ENCODE measurements at places on chromosomes 4 and X.
A peak's percentile ranks its signal among the peaks of the same experiment; 100 is the strongest.

GRCh38 chr4:185502386-185502785, 30.9 kb upstream of the CCDC110 start:
- no peak for DNase-seq

DNA sequence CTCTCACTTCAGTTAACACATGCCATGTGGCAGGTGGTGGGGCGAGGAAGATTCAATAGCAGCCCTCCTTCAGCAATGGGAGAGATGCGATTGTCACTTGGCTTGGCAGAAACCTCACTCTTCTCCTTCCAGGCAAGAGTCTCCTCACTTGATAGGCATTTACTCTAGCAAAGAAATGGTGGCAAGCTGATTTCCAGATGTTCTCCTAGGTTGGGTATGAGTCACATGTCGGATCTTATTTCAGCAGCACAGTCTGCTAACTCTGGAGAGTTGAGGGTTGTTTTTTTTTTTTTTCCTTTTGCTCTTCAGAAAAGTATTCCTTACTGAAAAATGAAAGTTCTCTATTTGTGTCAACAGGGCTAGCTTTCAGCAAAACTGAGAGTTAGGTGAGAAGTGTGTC, 119.5 kb upstream of the CHRDL1 start:
- no peak for DNase-seq

- no peak for DNase-seq
Measured at GRCh38 chr4:3706565-3707422, 59.4 kb upstream of the ADRA2C start.

GRCh38 chrX:151552743-151553142, 10.7 kb upstream of the PASD1 start:
- DNase-seq: no peak

GRCh38 chrX:151704041-151704663, 8.9 kb downstream of the PRRG3 start:
- DNase-seq: no peak

DNA sequence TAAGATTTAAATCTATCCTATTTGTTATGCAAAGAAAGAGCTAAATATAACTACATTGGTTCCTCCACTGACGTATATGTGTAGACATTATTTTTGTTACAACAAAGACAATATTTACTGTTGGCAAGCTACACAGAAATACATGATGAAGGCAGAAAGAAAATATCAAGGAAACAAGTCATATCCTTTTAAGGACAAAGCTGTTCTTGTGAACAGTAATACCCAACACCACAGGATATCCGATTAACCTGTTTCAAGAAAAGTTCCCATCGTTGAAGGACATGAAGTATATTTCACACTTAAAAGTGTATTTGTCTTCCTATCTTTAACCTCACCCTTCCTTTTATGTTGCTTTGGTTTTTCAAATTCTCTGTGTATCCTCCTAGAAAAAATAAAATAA, 235.8 kb upstream of the AADAT start:
- no peak for DNase-seq

- no peak for DNase-seq
Measured at GRCh38 chr4:19128176-19128575, 1106.6 kb upstream of the LCORL start.

GRCh38 chrX:74023203-74023602, 280.8 kb upstream of the ZCCHC13 start:
- DNase-seq: no peak

DNA sequence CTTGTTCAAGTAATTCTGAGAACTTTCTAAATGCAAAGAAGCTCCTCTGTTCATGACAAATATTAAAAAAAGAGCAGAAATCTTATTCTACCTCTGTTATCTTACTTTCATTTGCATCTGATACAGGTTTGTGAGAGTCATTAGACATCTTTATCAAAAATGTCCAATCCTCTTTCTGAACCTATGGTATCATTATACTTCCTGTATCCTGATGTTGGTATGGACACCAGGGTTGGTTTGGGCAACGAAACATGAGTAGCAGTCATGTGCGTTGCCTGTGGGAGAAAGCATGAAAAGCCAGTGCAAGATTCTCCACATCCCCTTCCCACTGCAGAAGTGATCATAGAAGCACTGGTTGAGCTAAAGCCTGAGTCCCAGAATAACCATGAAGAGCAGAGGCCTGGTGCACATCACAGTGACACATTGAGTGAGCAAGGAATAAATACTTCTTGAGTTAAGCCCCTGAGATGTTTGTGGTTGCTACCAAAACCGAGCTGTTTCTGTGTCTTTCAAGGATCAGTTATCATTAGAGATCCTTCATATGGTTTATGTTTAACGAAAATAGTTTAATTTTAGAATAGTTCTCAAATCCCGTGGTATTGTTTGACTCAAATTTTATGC, 197.2 kb downstream of the BANK1 start:
- no peak for DNase-seq

DNA sequence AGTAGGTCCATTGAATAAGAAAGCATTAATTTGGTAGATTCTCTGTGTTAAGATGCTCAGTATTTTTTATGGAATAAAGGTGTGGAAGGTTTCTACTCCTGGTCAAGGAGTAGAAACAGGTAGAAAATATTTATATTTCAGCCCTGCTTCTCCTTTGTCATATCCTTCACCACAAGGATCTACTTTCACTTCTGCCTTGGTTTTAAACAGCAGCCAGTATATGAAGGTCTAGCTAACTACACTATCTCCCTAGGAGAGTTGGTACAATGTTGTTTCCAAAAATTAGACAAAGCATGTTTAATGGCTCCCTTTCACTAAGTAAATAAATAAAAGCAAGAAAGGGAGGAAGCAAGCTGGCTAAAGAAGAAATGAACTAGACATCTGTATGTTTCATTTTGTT, 44.6 kb upstream of the GYPA start:
- no peak for DNase-seq

GRCh38 chr4:177001271-177002175, 208.8 kb upstream of the VEGFC start:
- DNase-seq: no peak

DNA sequence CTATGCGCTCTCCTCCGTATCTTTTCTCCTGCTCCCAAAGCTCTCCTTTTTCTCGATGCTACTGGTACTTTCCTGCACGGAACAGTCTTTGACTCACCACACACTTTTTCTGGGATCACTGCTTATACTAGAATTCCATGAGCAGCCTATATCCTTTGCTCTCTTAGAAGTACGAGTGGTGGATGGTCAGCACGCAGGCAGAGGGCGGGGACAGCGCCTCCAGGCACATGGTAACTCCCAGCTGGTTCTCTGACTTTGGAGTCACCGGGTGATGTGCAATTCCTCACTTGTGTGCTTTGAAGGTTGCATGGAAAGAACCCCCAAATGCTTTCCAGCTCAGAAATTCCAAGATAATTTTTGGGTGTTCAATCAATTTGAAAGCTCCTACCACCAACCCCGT, 56.0 kb downstream of the STX18 start:
- DNase-seq: no peak

DNA sequence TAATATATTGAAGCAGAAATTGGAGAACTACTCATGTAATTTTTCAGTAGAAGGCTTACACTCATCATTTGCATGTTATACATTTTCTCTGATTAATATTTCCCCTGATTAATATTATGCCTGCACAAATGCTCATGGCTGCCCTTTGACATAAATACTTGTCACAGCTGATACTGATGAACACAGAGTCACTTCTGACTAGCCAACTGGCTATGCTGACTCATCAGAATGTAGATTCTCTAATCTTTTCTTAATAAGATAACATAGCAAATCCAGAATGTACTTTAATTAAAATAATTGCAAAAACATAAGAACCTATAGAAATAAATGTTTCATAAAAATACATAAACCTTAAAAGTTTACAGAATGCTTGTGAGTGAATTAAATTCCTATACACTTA, 52.4 kb upstream of the C4orf54 start:
- no peak for DNase-seq

- no peak for DNase-seq
Measured at GRCh38 chr4:55447108-55447708, 51.5 kb downstream of the TMEM165 start.

DNA sequence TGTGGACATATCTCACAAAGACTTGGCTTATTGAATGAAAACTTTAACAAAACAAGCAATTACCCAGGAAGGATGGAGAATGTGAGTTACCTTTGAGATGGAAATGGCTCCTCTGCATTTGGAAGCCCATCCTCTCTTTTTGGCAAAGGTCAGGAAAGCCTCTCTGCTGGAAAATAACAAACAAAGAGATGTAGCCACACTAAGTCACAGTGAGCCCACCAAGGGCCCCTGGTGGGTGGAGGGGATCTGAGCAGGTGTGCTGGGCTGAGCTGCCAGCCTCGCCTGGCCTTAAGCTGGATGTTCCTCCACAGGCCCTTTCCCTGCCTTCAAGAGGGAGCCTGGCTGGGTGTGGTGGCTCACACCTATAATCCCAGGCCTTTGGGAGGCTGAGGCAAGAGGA, 269.2 kb downstream of the HNRNPD start:
- DNase-seq: no peak

DNA sequence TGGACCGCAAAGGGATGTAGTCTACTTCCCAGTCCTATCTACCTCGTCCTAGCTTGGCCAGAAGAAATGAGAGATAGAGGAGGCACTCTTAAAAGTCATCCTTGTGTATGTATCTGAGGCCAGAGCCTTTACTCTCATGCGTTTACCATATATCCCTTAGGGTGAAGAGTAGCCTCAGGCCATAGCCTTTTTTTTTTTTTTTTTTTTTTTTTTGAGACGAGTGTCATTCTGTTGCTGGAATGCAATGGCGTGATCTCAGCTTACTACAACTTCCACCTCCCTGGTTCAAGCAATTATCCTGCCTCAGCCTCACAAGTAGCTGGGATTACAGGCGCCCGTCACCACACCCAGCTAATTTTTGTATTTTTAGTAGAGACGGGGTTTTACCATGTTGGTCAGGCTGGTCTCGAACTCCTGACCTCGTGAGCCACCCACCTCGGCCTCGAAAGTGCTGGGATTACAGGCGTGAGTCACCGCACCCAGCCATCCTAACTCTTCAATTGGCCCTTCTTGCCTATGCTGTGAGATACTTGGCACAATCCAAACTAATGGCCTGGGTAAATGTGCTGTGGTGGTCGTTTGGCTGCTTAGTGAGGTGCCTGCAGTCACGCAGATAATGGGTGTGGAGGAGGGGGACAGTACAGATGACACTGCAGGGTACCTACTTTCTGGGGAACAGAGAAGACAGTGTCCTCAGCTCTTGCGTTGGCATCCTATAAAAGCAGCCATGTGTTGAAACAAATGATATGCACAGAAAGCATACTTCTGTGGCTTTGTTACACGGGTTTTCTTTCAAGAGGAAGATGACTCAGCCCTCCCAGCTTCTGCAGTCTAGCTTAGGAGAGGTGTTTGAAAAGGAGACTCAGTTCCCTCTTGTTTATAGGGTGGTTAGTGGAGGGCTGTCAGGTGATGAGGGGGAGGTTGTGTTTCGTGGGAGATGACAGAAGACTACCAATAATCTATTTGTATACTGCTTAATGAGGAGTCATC, 10.4 kb upstream of the DGAT2L6 start:
- DNase-seq: no peak

DNA sequence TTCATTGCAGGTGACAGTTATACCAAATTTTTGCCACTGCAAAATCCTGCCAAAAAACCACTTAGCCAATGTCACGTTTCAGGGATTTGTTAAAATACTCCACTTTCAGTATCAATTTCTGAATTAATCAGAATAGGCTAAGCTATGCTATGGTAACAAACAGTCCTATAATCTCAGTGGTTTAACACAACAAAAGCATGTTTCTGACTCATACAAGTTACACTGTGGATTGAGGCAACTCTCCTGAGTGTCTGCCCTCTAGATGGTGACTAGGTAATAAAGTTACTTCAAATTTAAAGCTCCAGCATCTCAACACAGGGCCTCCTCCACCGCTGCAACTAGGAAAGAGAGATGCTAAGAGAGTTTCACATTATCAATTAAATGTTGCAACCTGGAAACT, 23.0 kb upstream of the RADX start:
- no peak for DNase-seq

DNA sequence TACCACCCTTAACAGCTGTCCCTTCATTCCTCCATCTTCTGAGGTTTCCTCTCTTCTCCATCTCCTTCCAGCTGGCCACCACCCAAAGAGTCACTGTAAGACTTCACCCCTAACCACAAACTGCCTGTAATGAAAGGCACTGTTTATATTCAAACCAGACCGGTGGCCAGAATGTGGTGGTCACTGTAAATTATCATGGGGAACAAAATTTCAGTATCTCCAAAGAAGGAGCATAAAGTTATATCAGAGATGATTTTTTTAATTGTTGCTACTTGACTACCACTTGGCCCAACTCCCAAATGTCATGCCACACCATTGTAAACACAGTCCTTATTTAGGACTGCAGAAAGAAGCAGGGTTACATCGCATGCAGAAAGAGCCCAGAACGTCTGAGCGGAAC, 44.8 kb downstream of the SMARCA1 start:
- no peak for DNase-seq

- peak; percentile 3 for DNase-seq
Measured at GRCh38 chrX:2489446-2490445, 11.0 kb downstream of the DHRSX start.

DNA sequence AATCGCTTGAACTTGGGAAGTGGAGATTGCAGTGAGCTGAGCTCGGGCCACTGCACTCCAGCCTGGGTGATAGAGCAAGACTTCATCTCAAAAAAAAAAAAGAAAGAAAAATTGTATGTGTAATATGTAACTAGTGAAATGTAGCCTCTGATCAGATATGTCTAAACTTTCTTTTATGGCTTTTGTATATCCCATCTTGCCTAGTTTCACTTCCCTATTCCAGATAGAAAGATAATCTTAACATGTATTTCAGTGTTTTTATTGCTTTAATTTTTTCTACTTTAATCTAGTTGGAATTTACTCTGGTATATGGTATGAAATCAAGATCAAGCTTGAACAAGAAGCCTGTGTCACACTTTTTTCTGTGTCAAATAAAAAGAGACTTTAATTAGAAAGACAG, 1.9 kb upstream of the ZNF41 start:
- DNase-seq: no peak

- DNase-seq: no peak
Measured at GRCh38 chr4:153465615-153466080, 512 bp upstream of the TMEM131L start.

- DNase-seq: no peak
Measured at GRCh38 chr4:70179811-70180210, 15.7 kb upstream of the ODAM start.

- peak; percentile 5 for DNase-seq
Measured at GRCh38 chrX:153865685-153866084, 20.3 kb downstream of the L1CAM start.

DNA sequence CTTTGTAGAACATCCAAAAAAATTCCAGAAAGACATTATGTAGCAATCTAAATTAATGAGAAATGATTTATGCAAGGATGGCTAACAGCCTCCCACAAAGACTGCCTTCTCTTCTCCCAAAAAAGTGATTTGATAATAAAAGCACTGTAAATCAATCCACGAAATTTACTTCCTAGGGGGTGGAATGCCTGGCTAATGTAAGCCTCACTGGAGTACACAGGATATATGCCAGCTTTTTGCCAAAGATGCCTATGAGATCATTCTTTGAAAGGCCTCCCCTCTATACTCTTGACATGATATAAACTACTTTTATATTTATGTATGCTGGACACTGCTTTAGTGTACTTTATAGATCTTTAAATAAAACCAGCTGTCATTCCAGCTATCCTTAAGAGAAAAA, 211.1 kb downstream of the ADAMTS3 start:
- no peak for DNase-seq

GRCh38 chr4:101993002-101993841, 202.7 kb downstream of the BANK1 start:
- no peak for DNase-seq

GRCh38 chr4:47012676-47013075, 18.7 kb upstream of the GABRB1 start:
- no peak for DNase-seq
